ENCODE measurements at places on chromosomes 11 and 22.

- no peak for DNase-seq
Observed at GRCh38 chr11:95796501-95796900, 6.2 kb downstream of the CEP57 start.

DNA sequence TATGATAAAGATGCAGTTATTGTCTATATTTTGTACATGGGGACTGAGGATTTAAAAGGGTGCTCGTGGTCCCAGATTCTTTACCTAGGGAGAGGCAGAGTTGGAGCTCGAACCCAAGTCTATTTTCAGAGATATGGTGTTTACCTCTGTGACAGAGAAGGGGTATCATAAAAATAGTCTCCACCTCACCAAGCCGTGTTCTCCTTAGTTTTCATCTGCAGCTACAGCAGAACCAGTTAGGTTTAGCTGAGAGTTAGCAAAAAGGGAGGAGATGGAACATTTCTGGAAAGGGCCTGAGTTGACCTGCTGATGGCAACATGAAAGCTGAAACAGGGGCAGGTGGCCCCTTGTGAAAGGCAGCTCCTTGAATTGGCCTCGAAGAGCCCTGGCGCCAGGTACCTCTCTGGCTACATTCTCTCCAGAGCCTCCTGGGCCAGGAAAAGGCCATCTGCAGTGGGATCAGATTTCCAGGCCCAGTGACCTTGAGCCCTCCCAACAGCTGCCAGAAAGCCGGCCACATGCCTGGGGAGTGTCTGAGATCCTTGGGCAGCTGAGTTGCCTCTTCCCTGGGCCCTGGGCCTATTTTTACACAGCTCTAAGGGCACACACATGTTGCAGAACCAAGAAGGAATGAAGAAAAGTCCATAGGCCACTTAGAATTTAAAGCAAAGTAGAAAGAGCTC lies 136.6 kb downstream of the NAV2 start:
- no peak for DNase-seq

GRCh38 chr11:11137339-11137738 lies 215.7 kb downstream of the CSNK2A3 start:
- no peak for DNase-seq

DNA sequence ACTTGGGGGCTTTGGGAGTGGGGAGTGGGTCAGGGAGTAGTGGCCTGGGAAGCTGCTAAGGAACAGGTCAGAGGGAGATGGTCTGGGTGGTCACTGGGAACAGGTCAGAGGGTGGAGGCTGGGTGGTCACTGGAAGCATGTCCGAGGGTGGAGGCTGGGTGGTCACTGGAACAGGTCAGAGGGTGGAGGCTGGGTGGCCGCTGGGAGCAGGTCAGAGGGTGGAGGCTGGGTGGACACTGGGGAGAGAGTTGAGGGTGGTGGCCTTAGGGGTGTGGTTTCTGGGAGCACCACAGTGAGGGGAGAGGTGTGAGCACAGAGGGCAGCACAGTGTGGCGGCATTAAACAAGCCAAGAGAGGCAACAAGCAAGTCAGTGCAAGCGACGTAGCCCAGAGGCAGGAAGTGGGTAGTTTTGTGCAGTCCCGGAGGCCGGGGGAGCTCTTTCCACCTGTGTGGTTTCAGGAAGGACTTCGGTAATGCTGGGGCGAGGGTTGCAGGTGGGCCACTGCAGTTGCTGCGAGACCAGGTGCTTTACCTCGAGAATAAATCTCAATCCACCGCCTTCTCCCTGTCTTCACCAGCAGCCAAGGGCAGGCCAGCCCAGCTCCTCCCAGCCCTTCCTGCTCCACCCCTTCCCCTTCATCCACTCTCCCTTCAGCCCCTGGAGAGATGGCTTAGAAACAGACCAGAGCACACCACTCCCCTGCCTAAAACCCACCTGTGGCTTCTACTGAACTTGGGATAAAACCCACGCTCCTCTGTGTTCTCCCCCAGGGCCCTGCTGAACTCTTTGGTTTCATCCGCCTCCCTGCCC lies 3.2 kb upstream of the CACNA1I start:
- DNase-seq: no peak
